Putamen (tissue), 1 donor: ENCODE measurements at places on chromosomes 11 and 22.
A peak's percentile ranks its signal among the peaks of the same experiment; 100 is the strongest.

- DNase-seq, result no peak
These were observed 521.2 kb downstream of the KCNA4 start for GRCh38 chr11:29495676-29496075.

GRCh38 chr11:65946655-65947054 lies 1.4 kb downstream of the TSGA10IP start:
- no peak for DNase-seq

DNA sequence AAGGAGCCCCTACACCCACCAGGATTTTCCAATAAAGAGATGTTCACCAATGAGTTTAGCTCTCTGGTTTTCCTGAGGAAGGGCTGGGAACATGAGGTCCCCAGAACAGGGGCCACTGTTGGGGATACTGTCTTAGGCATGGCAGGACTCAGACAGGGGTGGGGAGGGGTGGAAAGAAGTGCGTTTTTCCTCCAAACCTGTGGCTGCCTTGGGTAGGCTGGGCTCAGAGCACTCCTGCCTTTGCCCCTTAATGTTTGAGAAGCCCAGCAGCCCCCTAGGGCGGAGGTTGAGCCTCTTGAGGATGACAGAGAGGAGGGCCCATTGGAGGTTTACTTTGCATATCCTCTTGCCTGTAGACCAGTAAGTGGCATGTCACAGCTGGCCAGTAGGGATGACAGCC lies 10.6 kb downstream of the MTFP1 start:
- DNase-seq, result no peak

DNA sequence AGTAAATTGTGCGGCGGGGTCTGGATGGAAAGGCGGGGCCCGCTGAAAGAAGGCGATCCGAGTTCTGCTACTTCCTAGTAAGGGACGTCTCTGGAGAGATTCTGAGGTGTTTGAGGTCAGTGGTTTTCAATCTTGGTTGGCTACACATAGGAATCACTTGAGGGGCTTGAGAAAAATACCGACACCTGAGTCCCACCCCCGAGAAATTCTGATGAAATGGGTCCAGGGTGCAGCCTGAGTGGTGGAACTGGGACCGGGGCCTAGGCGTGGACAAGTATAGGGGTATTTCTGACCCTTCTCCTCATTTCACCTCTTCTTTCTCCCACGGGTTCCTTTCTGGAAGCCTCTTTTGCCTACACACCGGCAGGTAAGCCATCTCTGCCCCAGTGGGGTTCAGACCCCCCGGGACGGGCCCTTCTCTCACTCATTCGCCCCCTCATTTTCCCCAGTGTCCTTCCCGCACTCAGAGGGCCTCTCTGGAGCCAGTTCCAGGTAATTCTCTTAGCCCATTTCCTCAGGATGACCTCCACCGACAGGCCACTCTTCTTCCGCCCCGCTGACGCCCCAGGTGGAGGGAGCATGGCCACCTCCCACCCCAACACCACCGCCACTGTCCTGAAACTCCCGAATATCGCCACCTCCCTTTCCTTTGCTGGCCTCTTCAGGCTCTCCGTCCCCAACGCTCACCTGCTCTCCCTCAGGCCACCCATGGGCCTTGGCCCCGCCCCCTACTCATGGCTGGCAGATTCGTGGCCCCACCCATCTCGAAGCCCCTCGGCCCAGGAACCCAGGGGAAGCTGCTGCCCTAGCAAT lies 11.8 kb downstream of the ROBO3 start:
- DNase-seq, result no peak

DNA sequence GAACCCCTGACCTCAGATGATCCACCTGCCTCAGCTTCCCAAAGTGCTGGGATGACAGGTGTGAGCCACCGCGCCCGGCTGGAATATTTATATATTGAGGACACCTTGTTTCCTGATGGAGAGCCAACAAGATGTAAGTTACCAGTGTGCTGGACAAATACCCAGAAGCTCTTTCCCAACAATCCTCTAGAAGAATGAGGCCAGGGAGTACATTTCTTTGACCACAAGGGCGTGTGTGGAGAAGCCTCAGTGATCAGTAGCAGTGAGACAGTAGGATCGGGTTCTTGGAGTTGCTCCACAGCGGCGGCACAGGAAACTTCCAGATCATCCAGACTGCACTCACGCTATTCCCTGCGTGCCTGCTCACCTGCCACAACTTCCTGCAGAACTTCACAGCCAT lies 10.3 kb upstream of the POLA2 start:
- DNase-seq, result no peak

GRCh38 chr22:43253839-43254238 lies 66.9 kb upstream of the TTLL12 start:
- DNase-seq, result no peak

GRCh38 chr11:6992457-6993417 lies 27.4 kb downstream of the ZNF214 start:
- no peak for DNase-seq

GRCh38 chr11:86115542-86116385 lies 46.9 kb upstream of the PICALM start:
- no peak for DNase-seq

DNA sequence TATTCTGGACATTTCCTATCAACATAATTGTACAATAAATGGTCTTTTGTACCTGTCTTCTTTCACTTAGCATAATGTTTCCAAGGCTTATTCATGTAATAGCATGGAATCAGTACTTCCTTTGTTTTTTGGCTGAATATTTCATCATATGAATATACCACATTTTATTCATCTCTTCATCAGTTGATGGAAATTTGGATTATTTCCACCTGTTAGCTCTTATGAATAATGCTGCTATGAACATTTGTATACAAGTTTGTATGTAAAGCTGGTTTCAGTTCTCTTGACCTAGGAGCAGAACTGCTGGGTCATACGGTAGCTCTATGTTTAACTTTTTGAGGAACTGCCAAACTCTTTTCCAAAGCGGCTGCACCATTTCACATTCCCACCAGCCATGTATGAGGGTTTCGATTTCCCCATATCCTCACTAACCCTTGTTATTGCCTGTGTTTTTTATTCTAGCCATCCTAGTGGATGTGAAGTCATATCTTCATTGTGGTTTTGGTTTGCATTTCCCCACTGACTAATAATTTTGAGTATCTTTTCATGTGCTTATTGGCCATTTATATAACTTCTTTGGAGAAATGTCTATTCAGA lies 20.9 kb downstream of the EXT2 start:
- no peak for DNase-seq

- DNase-seq, result no peak
These were observed 127.0 kb downstream of the COMMD9 start for GRCh38 chr11:36162006-36162882.

GRCh38 chr11:46528445-46529094 lies 65.3 kb downstream of the AMBRA1 start:
- DNase-seq, result no peak

DNA sequence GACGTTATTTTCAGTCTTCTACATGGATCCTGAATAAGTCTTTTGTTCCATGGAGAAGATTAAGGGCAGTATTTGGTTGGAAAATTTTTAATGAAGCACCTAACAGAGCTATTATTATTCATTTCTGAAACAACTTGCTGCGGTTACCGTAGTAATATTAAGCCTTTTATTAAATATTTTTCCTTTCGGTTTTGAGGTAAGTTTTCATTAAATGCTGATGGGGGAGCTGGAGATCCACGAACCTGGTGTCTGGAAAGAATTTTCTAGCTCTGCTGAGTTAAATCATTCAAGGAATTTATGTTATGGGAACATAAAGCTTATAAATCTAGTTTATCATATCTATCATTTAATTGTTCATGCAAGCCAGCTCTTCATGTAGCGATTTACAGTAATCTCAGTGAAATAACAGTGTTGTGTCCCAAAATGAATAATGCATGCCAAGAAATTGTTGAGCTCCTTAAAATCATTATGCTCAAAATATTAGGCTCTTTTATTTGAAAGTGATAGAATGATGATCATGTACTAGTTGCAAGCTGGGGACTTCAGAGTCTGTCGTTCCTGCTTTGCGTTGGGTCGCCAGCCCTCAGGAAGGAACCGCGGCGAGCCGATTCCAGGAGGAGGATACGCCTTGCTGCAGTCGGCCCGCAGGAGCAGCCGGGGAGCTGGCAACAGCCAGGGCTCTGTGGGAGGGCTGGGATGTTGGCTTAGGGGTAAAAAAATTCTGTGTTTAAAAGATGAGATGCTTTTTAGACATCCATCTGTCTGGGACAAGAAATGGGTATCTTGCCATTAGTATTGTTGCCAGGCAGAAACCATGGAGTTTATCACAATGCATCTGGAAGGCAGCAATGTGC lies 83.1 kb downstream of the TBC1D22A start:
- peak; percentile 47 for DNase-seq

DNA sequence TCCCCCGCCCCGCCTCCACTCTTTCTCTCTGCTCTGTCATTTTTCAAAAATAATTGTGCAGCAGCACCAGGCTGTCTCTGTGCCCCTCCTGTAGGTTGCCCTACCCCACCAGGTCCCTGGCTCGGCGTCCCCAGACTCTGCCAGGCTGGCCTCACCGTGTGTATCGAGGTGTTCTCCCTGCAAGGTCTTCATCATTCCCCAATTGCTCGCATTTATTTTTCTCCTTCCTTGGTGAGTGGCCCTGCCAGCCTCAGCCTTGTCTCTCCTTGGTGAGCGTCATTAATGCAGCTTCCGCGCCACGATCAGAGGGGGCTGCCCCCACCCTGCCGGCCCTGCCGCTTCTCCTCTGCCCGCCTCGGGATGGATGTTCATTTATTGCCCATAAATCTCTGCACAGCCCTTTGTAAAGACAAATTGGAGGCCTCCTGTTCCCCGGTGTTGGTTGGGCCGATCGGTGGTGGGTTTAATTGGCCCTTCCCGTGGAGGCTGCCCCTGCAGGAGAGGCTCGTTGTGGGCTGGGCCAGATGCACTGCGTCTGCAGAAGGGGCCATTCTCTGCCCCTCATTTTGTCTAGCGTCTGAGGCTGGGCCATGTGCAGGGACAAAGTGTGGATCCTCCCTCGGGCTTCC lies 33.2 kb downstream of the RTN4R start:
- no peak for DNase-seq

- DNase-seq, result no peak
These were observed 18.2 kb downstream of the ADM start for GRCh38 chr11:10322830-10323792.

- no peak for DNase-seq
These were observed 919.1 kb downstream of the BRD1 start for GRCh38 chr22:48908547-48908946.

DNA sequence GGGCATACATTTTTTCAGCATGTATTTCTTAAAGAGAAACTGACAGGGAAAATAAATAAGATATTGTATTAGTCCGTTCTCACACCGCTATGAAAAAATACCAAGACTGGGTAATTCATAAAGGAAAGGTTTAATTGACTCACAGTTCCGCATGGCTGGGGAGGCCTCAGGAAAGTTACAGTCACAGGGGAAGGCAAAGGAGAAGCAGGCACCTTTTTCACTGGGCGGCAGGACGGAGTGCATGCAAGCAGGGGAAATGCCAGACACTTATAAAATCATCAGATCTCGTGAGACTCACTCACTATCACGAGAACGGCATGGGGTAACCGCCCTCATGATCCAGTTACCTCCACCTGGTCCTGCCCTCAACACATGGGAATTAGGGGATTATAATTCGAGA lies 44.2 kb downstream of the PPFIA1 start:
- no peak for DNase-seq

DNA sequence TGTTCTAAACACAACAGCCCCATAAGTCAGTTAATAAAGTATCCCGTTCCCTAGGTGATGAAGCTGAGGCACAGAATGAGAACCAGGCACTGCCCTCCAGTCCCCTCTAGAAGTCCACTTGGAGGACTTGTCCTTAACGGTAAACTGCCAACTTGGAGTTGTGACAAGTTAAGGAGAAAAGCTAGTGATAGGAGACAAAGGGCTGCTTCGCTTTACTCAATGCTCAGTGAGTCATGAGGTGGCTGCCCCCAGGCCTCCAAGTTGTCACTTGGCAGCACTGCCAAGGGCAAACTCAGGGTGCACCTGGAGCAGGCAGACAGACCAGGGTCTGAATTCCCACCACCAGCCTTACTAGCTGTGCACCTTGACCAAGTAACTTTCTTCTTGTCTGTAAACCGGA lies 13.5 kb downstream of the SLC43A1 start:
- no peak for DNase-seq

DNA sequence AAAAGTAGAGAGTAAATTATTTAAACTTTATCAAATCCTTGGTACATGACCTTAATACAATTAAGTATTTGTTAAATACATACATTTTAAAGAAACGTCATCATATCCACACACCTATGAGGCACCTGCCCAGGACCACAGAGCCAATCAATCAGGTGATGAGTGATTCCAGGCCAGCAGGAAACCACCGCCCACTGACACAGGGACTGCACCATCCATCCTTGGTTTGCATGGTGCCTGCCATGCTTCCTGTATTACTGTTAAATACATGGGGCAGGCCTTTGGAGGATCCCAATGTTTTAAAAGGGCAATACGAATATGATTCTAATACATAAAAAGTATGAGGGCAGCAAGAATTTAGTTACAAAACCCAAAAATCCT lies 7.0 kb upstream of the TBC1D10A start:
- no peak for DNase-seq

DNA sequence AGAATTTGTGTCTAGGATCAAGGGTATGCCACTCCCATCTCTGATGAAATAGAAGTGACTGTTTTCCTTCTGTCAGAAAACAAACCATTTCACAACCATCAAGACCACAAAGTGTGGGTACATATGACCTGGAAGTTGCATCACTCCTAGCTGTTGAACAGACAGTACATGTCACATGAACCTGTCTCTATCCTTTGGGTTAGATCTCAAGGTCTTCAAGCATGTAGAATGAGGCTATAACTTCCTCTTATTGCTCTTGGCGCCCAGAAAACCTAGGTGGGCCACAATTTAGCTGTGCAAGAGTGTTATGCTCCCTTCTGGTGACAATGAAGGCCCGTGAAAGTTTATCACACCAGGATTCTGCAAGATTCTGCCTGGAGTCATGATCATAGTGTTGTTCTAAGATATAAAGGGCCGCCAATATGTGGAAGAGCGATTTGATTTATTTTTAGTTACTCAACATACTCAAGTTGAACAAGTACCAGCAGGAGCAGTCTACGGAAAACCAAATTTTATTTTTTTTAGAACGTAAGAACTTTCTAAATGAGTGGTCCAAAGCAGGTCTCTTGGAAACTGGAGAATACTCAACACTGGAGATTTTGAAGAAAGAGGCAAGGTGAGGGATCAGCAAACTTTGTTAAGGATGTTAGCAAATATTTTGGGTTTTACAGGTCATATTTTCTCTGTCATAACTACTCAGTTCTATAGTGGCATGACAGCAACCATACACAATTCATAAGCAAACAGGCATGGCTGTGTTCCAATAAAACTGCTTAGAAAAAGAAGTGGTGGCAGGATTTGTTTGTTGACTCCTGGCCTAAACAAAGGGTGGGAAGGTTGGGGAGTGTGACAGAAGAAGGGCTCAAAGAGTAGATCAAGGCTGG lies 101.8 kb downstream of the USP35 start:
- DNase-seq, result no peak

DNA sequence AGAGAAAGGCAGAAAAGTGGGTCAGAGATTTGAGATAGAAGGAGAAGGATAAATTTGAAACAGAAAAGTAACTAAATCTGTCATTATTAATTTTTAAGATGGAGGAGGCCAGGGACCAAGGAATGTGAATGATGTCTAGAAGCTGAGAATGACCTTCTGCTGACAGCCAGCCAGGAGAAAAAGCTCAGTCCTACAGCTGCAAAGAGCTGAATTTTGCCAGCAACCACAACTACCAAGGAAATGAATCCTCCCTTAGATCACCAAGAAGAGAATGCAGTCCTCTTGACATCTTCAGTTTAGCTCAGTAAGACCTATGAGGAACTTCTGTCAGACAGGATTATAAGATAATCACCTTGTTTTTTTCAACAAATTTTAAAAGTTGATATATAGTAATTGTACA lies 538.2 kb downstream of the LRRC4C start:
- no peak for DNase-seq

GRCh38 chr11:111819829-111820237 lies 51.5 kb downstream of the ALG9 start:
- DNase-seq, result no peak

GRCh38 chr22:33650244-33650643 lies 270.0 kb downstream of the LARGE1 start:
- no peak for DNase-seq
